COLO829 (cell line): ENCODE measurements at places on chromosomes 4 and X.

- DNase-seq = peak; percentile 35
These were observed 577 bp upstream of the GLRA2 start for GRCh38 chrX:14528629-14529289.

- DNase-seq = no peak
These were observed 57.7 kb upstream of the ATXN3L start for GRCh38 chrX:13377550-13377934.

- DNase-seq = no peak
These were observed 284.7 kb downstream of the EVC2 start for GRCh38 chr4:5423670-5424069.

DNA sequence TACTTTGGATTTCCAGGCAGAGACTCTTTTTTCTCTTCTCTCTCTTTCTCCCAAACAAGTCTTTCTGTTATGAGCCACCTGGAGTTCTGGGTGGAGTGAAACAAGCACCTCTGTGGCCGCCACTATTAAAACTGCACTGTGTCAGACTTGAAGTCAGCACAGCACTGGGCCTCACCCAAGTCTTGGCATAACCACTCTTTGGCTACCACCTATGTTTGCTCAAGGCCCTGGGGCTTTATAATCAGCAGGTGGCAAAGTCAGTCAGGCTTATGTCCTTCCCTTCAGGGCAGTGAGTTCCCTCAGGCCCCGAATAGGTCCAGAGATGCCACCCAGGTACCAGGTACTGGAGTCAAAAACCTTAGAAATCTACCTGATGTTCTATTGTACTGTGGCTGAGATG, 52.4 kb downstream of the ITIH6 start:
- no peak for DNase-seq

- DNase-seq = no peak
These were observed 711.8 kb upstream of the FAM241A start for GRCh38 chr4:111433441-111433840.
